ENCODE measurements at places on chromosomes 11 and 22.

GRCh38 chr11:32400196-32400595 lies 35.1 kb downstream of the WT1 start:
- no peak for DNase-seq

- DNase-seq = no peak
Measured at GRCh38 chr11:72363112-72363511, 71.2 kb downstream of the CLPB start.

GRCh38 chr22:17916226-17916889 lies 108.0 kb downstream of the MICAL3 start:
- no peak for DNase-seq

DNA sequence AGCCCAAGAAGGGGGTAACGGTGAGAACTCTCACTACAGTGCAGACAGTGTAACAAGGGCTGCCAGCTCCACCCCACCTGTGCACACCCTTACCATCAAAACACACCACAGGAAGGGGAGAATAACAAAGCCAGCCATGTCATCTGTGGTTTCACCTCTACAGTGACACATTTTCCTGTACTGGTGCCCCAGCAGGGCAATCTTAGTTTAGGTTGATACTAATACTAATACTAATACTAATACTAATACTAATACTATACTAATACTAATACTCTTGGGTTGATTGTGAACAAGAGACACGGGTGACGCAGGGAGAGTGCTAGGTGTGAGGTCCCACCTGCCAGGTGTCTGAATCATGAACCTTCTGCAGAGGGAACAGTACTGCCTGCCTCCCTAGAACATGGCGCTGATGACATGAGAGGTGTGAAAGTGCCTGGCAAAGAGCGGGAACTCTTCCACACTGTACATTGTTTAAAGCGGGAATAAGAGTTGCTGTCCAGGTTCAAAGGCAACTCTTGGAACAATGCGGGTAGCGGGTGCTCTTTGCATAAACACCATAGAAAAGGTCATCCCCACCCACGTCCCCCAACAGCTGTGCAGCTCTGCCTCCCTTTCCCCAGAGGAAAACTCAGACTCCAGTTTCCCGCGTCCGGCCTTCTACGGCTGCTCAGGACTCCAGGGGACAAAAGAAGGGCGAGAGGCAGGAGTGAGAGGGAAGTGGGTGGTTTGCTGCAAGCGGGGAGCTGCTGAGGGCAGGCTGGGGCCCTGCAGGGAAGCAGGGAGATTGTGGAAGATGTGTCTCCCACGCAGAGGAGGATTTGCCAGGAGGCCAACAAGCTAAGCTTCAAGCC lies 25.0 kb upstream of the TMPRSS4 start:
- DNase-seq = peak; percentile 21

DNA sequence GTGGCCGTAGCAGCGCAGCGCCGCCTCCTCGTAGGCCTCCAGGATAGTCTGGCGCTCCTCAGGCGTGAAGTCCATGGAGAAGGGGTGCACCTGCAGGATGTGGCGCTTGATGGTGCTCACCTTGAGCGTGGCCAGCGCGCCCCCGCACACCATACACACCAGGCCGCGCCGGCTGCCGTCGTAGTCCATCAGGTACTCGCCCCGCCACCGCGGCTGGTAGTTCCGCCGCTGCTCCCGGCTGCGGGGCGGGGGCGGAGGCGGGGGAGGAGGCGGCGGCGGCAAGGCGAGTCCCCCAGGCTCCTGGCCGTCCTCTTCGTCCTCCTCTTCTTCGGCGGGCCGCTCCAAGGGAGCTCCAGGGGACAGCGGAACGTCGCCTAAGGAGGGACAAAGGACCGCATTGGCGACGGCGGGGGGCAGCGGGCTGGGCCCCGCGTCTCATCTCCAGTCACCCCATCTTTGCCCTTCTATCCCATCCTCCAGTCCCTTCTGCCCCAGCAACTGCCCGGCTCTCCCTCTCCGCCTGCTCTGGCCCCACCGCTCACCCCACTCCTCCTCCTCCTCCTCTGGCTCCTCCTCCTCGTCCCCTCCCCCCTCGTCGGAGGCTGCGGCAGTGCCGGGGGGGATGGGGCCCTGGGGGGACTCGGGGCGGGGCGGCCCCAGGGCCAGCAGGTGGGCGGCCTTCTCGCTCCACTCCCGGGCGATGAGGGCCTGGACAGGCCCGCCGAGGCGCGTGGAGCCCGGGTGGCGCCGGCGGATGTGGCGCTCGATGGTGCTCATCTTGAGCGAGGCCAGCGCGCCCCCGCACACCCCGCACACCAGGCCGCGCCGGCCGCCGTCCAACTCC lies 4.9 kb downstream of the ZFTA start:
- DNase-seq = no peak

GRCh38 chr11:132318421-132319157 lies 948.2 kb downstream of the NTM start:
- DNase-seq = no peak
